ENCODE measurements at places on chromosomes 2 and 18. TPM values are rescaled to one million over a fixed set of nuclear protein-coding genes. Genes with fewer than 3 reads are reported as not detected.

Gene IL36RN
- not detected for total RNA-seq

Gene GKN1
- total RNA-seq: not detected

Gene AKAIN1
- total RNA-seq: not detected

Gene LOXL3
- 22.4 TPM for total RNA-seq

Gene TDRD15
- not detected for total RNA-seq
